ENCODE measurements at places on chromosomes 7 and 10.

- no peak for DNase-seq
Measured at GRCh38 chr7:90552521-90552920, 43.6 kb upstream of the CDK14 start.

- DNase-seq = peak; percentile 56
Measured at GRCh38 chr10:110311357-110311949, 6.7 kb upstream of the SMNDC1 start.

GRCh38 chr10:124546055-124546369, 84.4 kb downstream of the LHPP start:
- DNase-seq = no peak

GRCh38 chr7:26090927-26091519, 61.0 kb upstream of the NFE2L3 start:
- DNase-seq = peak; percentile 39

DNA sequence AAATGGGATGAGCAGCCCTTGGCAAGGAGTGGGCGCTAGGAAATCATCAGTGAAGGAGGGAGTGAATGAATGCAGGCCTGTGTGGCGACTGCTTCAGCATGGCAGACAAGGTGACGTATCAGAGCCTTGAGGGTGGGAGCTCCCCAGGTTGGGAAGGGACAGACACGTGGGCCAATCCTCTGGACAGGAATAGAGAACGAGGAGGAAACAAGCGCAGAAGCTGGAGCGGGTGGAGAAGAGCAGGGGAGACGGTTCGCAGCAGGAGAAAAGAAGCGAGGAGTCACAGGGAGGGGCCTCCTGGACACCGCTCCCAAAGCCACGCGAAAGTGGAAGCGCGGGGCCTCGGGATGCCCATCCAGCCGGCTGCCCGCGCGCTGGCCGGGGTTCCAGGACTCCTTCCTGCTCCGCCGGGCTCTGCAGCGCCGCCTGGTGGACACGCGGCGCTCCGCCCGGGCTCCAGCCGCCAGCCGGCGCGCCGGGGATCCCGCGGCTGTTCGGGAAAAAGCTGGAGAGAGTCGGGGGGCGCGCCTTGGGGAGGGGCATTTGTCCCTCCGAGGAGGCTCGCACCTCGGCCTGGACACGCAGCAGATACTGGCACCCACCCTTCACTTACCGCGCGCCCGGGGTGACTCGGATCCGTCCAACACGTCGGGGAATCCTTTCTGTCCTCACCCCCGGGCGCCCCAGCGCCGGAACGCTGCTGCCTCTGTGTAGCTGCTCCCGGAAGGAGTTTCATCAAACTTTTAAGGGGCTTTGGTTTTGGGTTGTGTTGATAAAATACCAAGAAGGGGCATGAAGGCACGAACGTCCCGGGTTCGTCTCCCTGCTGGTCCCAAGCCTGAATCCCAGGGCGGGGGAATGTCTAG, 6.3 kb downstream of the ZNF503 start:
- peak; percentile 18 for DNase-seq

DNA sequence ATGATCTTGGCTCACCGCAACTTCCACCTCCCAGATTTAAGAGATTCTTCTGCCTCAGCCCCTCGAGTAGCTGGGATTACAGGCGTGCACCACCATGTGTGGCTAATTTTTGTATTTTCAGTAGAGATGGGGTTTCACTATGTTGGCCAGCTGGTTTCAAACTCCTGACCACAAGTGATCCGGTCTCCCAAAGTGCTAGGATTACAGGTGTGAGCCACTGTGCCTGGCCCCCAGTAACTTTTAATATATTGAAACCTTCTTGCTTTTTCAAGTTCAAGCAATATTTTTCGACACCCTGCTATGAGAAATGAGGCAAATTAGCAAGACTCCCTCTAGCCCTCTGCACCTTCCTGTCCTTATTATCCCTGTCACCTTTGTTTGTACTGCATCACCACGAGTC, 144.0 kb downstream of the EVX1 start:
- no peak for DNase-seq

GRCh38 chr7:106692450-106693051, 31.6 kb upstream of the CCDC71L start:
- no peak for DNase-seq

DNA sequence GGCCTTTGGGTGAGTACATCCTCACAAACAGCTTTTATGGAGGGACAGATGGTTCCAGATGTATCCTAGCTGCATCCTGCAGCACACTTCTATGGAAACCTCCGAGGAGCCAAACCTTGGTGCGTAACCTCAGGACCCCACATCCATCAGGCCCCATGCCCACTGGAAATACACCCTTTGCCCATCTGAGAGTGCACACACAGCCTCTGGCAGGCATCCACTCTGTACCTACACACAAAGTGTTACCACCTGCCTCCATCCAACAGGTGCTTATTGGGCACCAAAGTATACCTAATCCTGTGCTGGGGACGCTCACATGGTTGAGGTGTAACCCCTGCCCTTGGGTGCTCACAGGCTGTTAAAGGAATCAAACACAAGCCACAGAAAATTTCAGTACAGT, 117.9 kb downstream of the ADCY1 start:
- no peak for DNase-seq

- no peak for DNase-seq
Measured at GRCh38 chr10:86779220-86780017, 23.0 kb downstream of the BMPR1A start.

- DNase-seq = peak; percentile 59
Measured at GRCh38 chr10:5976512-5977470, 552 bp downstream of the IL15RA start.

DNA sequence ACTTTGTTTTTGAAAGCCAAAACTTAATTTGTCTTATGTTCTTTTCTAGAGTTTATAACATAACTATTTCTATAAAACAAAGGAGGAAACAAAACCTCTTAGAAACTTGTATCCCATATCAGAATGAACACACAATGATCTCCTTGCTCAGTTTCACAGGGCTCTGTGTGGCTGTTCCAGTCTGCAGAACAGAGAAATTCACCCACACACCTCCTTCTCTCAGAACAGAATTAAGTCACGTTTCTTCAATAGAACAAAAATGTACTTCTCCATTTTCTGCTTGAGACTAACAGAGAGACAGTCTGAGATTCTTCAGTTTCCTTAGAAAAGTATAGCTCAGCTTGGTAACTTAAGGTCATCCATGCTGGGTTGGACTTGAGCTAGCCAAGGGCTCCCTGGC, 15.8 kb upstream of the DOCK1 start:
- DNase-seq = no peak

- no peak for DNase-seq
Measured at GRCh38 chr7:4745265-4745919, 30.0 kb upstream of the AP5Z1 start.

DNA sequence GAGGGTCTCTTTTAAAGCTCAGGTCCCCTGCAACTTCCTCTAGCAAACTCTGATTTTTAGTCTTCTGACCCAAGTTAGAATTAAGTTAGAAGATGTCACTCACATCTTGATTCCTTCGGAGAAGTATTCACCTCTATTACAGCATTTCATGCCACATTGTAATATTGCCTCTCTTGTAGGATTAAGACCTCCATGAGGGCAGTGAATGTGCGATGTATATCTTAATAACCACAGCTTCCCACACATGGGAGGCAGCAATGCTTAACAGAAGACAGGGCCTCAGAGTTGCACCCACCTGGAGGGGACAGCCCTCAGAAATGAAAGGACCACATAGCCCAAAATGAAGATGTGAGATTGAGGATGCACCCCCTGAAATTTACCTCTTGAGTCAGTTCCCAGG, 270.3 kb downstream of the HTR7 start:
- no peak for DNase-seq

DNA sequence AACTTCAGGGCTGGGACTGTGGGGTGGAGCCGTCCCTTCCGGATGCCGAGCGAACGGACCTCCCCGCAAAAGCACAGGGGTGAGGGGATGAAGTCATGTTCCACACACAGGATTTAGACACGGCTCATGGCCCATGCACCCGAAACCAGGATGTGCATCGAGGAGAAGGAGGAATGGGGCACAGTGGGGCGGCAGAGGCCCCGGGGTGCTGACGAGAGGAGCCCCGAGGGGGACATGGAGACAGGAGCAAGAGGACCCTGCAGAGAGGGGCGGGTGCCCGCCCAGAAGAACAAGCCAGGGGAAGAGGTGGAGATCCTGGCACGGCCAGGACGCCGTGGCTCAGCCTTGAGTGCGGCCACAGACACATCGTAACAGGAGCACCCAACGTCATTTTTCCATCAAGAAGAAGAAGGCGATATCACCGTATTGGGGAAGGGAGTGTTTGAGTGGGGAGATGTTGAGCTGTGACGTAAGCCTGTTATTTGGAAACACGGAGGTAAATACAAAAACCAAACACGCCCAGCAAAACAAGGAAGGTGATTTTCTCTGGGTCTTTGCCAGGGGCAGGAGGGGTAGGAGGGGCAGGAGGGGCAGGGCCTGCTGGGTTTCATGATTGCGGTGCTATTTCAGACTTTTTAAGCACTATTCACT, 25.3 kb upstream of the FOXL3 start:
- no peak for DNase-seq

DNA sequence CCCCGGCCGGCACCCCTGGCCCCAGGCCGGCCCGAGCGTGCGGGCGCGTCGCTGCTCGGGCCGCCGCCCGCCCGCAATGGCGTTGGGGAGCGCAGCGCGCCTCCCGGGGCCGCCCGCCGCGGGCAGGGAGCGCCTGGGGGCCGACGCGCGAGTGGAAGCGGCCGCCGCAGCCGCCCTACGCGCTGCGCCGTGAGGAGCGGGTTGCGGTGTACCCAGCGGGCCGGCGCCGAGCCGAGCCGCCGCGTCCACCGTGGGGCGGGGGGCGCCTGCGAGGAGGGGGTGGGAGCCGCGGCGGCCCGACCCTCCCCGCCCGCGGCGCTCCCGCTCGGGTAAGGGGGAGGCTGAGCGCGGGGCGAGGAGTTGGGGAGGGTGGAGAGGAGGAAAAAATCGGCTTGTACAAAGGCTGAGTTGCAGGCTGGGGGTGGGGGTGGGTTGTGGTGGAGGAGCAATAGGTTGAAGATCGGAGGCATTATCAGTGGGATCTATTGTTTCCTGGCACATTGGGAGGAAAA, 473 bp downstream of the PPP1R9A start:
- DNase-seq = no peak

GRCh38 chr10:79477456-79477855, 32.0 kb upstream of the ZCCHC24 start:
- no peak for DNase-seq
